Nephron progenitor cell (in vitro differentiated cells): ENCODE measurements at places on chromosomes 6 and 20.
A peak's percentile ranks its signal among the peaks of the same experiment; 100 is the strongest.

GRCh38 chr6:41909727-41910126 is 11.2 kb downstream of the MED20 start:
- no peak for DNase-seq

GRCh38 chr6:159828074-159828473 is 28.0 kb downstream of the PNLDC1 start:
- DNase-seq: no peak

DNA sequence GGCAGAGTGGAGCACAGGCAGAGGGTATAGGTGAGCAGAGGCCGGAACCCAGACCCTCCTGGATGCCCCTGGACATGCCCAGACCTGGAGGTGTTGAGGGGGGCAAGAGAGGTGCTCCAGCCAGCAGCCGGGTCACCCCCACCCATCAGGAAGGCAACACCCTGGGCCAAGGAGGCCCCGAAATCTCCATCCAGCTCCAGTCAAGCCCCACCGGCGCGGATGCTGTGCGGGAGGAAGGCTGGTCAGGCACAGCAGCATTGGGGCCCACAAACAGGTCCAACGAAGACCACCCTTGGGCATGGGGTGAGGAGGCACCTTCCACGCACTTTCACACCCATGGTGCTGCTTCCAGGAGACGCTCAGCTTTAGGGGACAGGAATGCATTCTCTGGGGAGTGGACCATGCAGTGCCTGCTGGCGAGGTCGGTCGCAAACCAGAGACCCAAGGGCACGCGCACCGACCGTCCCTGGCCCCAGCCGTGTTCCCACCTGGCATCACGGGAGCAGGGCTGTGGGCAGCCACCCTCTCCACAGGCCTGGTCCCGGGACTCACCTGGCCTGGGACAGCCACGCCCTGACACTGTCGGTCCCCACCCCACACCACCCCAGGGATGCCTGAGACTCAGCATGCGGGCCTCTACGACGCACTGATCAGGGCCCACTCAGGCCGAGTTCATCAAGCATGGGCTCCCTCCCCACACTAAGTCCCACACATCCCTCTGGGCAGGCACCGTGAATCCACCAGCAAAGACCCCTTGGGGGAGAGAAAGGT is 43.6 kb upstream of the ZBP1 start:
- DNase-seq: peak; percentile 3

- DNase-seq: no peak
Measured at GRCh38 chr6:11246722-11247121, 14.3 kb upstream of the NEDD9 start.

- DNase-seq: no peak
Measured at GRCh38 chr20:39576771-39577170, 614.6 kb downstream of the DHX35 start.

DNA sequence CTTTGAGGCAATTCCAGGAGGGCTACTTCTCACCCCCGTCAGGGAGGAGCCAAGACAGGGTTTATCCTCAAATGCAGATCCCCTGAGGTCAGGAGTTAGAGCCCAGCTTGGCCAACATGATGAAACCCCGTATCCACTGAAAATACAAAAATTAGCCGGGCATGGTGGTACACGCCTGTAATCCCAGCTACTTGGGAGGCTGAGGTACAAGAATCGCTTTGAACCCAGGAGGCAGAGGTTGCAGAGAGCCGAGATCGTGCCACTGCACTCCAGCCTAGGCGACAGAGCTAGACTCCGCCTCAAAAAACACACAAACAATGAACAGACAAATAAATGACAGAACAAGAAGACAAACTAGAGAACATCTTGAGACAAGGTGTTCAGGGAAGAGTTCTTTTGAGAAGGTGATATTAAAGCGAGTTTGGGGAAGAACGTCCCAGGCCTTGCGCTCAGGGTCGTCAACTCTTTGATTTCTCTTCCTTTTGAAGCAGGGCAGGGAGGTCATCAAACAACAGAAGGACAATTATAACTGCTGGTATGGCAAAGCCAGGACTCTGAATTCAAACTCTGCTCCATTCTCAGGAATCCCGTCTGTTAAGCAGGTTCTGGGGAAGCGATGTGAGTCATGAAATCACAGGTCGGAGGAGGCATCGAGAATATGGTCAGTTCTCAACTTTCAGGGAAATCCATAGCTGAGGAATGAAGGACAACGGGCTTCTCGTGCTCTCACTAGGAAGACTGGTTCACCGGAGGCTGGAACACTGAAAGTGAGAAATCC is 1.4 kb upstream of the RALY start:
- no peak for DNase-seq

- peak; percentile 20 for DNase-seq
Measured at GRCh38 chr6:24357336-24358218, at the start of gene DCDC2. DCDC2 (minus strand) TSS chr6:24358059; CDS start chr6:24357750, 309 bp downstream.

GRCh38 chr20:57433657-57434389 is 42.6 kb downstream of the RBM38 start:
- no peak for DNase-seq

GRCh38 chr20:60695226-60696000 is 556.6 kb upstream of the CDH4 start:
- no peak for DNase-seq

GRCh38 chr20:40510622-40511021 is 178.4 kb downstream of the MAFB start:
- DNase-seq: no peak

- DNase-seq: no peak
Measured at GRCh38 chr6:106981926-106982325, 7.4 kb upstream of the CD24 start.

- DNase-seq: no peak
Measured at GRCh38 chr6:149246691-149247384, 70.7 kb upstream of the TAB2 start.

DNA sequence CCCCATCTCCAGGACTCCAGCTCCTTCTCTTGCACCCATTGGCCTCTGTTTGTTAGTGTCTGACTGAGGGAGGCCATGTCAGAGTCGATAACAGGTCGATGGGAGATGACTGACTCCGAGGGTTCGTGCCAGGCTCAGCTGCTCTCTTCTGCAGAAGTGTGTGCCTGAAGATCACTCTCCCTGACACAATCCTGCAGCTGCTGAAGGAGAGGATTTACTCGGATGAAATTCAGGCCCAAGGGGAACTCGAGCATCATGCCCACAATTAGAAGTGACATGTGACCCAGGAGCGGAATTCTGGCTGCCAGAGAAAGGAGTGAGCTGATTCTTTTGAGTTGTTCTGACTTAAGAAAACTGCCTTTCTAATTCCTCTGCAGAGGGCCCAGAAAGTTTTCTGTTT is 318.2 kb downstream of the MAFB start:
- DNase-seq: no peak

DNA sequence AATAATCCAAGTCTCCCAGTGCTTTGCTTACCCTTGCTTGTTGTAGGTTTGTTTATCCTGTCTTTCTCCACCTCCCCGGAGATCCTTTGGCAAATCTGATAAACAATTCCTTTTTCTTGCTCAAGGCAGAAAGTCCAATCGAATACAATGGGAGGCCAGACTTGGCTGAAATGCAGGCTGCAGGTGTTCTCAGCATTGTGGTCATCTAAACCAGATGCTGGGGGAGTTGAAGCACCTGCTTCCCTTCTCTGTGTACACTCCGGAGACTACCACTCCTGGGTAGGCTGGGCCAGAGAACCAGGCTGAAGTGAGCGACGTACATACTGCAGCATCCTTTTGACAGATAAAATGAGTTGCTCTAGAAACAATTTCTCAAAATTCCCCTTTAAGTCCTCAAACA is 82.6 kb upstream of the PREP start:
- DNase-seq: no peak

- DNase-seq: peak; percentile 92
Measured at GRCh38 chr6:157323255-157323965, at the start of gene TMEM242. TMEM242 (minus strand) TSS chr6:157323519; CDS start chr6:157323499, 20 bp downstream.

DNA sequence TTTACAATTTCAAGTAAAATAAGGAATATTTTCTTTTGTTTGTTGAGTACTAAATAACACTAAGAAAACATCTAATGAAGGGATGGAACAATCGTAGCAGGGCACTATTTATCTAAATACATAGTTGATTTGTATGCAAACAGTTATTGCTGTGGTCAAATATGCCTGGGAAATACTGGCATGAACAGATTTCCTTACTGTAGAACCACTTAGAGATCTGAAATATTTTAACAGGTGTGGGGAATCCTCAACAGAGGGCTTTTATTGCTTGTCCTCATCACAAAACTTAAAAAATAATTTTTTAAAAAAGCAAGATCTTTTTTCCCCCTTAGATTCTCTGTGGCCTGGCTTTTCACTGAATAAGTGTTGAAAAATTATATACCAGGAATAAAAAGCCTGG is 233.0 kb upstream of the FAM83B start:
- no peak for DNase-seq

- DNase-seq: no peak
Measured at GRCh38 chr6:69780585-69781178, 16.1 kb downstream of the LMBRD1 start.

GRCh38 chr6:166612471-166612881 is 14.6 kb downstream of the RPS6KA2 start:
- DNase-seq: peak; percentile 36

- no peak for DNase-seq
Measured at GRCh38 chr6:37313723-37314486, 39.9 kb upstream of the RNF8 start.

- DNase-seq: no peak
Measured at GRCh38 chr20:16590041-16590633, 16.9 kb upstream of the KIF16B start.

- DNase-seq: no peak
Measured at GRCh38 chr20:31274441-31274840, 17.0 kb downstream of the DEFB115 start.

GRCh38 chr6:145247692-145248419 is 487.5 kb downstream of the EPM2A start:
- DNase-seq: no peak

- no peak for DNase-seq
Measured at GRCh38 chr6:90941885-90942284, 355.0 kb upstream of the MAP3K7 start.

DNA sequence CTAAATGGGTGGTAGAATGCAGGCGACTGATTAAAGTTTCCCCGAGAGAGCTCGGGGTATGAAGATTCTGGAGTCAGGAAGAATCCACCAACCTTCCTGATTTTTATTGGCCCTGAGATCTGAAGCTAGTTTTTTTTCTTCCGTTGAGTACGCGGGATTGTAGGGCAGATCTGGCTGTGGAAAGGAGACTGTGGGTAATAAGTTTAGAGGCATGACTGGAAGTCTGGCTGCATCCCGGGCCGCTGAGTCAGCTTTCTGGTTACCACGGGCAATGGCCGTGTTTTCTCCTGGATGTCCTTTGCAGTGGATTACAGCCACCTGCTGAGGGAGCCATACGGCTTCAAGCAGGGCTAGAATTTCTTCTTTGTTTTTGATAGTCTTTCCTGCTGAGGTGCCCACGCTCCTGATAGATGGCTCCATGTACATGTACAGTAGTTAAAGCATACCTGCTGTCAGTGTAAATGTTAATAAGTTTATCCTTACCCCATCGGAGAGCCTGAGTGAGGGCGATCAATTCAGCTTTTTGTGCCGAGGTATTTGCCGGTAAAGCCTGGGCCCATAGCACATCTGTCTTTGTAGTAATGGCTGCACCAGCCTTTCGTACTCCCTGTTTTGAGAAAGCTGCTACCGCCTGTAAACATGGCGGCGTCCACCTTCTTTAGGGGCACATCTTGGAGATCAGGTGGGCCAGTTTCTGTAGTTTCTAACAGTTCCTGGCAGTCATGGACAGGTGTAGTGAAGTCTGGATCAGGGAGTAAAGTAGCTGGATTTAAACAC is 154.0 kb downstream of the TRIM27 start:
- peak; percentile 56 for DNase-seq

DNA sequence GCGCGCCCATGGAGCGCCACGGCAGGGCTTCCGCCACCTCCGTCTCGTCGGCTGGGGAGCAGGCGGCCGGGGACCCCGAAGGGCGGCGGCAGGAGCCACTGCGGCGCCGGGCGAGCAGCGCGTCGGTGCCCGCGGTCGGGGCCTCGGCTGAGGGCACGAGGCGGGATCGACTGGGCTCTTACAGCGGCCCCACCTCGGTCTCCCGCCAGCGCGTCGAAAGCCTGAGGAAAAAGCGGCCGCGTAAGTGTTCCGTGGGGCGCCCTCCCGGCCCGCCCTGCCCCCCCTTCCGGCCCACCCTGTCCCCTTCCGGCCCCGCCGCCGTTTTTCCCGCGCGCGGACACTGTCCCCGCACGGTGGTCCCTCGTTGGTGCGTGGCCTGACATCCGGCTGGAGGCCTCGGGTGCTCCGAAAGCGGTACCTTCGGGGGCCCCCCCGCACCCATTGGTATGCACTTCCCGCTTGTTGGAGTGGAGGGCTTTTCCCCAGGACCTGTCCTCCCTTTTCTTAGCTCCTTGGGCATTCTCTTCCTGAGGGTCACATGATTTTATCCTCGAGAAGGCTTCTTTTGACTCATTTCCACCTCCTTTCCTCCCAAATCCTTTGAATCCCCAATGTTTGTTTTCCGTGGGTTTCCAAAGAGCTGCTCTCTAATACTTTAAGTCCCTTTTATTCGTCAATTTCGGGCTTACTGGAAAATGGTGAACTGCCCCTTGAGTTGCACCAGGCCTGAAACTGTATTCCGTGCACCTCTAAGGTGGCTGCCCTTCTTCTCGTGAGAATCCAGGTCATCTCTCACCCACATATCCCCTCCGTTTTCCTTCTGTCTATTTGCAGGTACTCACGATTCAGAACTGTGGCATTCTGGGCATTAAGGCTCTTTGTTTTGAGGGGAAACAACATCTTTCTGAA is 556 bp downstream of the PANK2 start:
- peak; percentile 35 for DNase-seq

DNA sequence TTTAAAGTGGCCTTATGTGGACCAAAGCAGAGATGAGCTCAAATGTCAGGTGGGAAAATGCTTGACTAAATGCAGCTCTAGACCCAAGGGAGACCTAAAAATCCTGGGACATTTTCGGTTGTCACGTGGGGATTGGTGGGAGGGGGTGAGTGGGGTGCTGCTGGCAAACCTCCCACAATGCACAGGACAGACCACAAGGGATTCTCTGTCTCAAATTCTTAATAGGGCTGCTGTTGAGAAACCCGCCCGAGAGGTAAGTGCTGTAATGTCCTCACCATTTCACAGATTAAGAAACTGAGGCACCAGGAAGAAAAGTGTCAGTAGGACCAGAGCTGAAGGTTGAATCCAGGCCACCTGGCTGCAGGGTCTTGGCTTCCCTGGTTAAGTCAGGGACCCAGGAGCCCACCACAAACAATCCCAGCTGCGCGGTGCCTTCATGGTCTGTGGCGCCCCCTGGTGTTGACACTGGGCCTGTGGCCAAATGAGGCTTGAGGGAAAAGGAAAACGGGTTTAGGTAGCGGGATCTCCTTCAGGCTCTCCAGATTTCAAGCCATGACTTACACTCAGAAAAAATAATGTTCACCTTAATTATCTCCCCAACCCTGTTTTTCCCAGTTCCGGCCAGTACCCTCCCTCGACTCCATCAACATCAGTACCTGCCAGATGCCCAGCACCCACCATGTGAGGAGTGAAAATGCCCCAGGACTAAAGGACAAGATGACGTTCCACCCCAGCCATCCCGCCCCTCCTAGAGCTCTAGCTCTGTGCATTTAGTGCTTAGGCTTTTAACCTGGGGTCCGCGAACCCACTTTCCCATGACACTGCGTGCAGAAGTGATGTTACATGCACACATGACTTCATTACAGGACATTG is 7.2 kb downstream of the HLA-G start:
- peak; percentile 75 for DNase-seq

- DNase-seq: no peak
Measured at GRCh38 chr20:5342021-5342420, 25.3 kb upstream of the PROKR2 start.

- DNase-seq: no peak
Measured at GRCh38 chr20:2767768-2768631, 32.4 kb downstream of the CPXM1 start.
